ENCODE measurements at places on chromosomes 5 and 9.

DNA sequence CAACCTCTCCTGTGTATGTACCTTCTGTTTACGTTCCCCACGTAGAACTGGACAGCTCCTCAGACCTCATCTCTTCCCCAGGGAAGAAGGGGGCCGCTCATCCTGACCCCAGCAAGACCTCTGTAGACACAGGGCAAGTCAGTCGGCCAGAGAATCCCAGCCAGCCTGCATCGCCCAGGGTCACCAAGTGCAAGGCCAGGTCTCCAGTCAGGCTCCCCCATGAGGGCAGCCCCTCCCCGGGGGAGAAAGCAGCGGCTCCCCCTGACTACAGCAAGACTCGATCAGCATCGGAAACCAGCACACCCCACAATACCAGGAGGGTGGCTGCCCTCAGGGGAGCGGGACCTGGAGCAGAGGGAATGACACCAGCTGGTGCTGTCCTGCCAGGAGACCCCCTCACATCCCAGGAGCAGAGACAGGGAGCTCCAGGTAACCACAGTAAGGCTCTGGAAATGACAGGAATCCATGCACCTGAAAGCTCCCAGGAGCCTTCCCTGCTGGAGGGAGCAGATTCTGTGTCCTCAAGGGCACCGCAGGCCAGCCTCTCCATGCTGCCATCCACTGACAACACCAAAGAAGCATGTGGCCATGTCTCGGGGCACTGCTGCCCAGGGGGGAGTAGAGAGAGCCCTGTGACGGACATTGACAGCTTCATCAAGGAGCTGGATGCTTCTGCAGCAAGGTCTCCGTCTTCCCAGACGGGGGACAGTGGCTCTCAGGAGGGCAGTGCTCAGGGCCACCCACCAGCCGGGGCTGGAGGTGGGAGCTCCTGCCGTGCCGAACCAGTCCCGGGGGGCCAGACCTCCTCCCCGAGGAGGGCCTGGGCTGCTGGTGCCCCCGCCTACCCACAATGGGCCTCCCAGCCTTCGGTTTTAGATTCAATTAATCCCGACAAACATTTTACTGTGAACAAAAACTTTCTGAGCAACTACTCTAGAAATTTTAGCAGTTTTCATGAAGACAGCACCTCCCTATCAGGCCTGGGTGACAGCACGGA lies 86.7 kb downstream of the GOLPH3 start:
- DNase-seq = no peak

GRCh38 chr9:91856419-91856818 lies 93.6 kb downstream of the ROR2 start:
- no peak for DNase-seq

- DNase-seq = no peak
Observed at GRCh38 chr5:140007311-140007710, 35.8 kb downstream of the NRG2 start.

- no peak for DNase-seq
Observed at GRCh38 chr9:131422241-131422792, 28.4 kb downstream of the PRRC2B start.

DNA sequence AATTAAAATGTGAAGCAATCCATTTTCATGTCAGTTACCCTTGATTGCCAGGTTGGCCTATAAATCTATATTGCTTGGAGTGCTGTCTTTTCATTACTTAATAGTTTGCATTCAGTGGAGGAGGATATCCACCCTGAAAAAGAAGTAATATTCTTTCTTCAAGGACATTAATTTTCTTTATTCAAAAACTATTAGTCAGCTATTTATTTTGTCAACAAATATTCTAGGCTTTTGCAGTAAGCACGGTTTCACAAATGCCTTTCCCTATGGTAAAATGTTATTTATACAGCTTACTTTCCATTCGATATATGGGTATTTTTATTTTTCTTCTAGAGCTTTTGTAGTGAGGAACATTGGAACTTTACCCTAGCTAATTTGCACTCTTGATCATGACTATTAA lies 1176.9 kb upstream of the NUDT12 start:
- no peak for DNase-seq

- no peak for DNase-seq
Observed at GRCh38 chr9:72200452-72200851, 51.2 kb downstream of the GDA start.

DNA sequence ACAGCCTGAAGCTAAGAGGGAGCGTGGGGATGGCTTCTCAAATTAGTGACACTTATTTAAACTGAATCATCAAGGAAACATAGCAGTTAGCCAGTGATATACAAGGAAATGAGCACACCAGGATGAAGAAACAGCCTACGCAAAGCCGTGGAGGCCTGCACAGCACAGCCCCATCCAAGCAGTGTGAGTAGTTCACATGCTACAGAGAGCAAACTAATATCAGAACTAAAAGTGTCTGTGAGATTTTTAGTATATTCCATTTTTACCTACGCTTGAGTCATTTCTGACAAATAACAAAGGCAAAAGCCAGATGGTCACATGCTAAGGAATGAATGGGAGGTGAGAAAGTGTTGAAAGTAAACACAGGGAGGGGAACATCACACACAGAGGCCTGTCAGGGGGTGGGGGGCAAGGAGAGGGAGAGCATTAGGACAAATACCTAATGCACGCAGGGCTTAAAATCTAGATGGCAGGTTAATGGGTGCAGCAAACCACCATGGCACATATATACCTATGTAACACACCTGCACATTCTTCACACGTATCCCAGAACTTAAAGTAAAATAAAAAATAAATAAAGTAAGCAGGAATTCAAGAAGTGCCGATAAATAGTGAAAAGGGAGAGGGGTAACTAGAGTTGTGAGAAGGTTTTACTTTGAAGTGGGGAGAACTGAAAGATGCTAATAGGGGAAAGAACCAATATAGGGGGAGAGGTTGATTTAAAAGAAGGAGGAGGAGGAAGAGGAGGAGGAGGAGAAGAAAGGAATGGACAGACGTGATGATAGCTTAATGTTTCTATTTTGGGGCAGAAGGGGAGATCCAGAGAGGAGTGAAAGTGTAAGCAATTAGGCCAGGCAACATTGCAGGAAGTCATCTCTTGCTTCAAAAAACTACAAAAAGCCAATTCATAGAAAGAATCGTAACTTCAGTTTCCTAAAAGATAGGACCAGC lies 100.9 kb upstream of the PTGER4 start:
- no peak for DNase-seq
